Right hindlimb (tissue), 1 donor: ENCODE measurements at places on chromosomes 2 and 18.

DNA sequence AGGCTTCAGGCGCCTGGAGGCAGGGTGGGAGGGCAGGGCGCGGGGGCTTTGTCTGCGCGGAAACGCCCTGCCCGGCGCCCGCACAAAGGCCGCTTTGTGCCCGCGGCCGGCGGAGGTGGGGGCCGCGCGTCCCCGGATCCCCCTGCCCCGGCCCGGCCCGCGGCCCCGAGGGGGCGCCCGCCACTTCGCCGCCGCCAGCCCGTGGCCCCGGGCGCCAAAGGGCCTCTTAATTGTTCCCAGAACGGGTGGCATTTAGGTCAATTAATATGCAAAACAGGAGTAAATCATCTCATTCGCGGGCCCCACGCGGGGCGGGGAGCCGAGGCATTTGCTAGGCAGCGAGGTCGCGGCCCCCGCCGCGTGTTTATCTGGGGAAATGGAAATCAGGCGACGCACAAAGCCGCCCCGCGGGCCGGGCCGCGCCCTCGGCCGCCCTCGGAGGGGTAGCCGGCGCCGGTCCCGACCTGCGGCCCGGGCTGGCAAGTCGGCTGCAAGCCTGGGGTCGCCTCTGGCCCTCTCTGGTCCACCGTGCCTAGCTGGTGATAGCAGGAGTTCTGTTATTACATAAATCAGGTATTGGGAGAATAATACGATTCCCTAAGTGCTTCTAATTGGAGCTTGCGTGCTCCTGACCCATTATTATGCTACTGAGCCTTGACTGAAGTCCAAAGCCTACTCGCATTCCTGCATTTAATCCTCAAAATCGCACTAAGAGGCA is 148.2 kb upstream of the GLI2 start:
- DNase-seq = no peak

DNA sequence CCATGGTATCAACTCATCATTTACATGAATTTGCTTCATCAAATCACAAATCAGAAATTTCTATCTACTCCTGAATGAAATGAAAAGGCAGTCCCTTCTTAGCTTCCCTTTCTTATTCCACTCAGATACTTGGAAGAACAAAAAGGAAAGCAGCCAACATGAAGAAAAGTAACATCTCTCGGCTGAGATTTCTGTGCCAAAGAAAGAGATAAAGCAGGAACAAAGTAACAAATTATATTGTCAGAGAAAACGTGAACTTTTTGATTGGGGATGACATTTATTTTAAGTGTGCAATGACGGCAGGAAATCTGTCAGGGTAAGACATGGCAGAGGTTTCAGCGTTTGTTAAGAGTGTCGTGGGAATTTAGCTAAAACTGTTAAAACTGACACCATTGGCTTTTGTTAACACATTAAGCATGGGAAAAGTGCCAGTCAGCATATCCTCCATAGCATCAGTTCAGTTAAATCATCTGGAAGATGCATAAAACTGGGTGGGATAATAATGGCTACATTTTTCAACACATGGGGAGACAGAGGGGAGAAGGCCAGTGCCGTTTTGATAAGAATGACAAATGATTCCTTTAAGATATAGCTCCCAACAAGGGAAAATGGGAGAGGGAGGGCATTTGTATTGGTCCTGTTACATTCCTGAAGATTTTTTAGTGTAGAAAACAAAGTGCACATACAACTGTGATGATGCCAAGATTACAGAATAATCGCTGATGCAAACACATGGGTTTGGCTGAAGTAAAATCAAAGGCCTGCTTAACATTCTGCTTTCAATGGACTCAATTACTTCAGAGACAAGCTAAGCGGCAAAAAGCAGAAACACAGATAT is 211.6 kb downstream of the ZNF521 start:
- no peak for DNase-seq

DNA sequence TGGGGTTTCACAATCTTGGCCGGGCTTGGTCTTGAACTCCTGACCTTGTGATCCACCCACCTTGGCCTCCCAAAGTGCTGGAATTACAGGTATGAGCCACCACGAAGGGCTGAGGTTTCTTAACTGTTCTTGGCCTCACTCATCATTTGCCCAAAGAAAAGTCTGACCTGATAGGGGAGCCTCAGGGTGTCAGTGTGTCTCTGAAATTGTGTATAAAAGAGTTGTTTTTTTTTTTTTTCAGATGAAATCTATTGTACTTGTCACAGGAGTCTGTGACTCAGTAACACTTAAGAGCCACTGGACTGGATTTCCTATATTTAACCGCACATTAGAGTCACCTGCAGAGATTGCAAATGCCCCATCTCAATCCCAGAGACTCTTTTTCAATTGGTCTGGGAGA is 16.9 kb downstream of the PMAIP1 start:
- no peak for DNase-seq

DNA sequence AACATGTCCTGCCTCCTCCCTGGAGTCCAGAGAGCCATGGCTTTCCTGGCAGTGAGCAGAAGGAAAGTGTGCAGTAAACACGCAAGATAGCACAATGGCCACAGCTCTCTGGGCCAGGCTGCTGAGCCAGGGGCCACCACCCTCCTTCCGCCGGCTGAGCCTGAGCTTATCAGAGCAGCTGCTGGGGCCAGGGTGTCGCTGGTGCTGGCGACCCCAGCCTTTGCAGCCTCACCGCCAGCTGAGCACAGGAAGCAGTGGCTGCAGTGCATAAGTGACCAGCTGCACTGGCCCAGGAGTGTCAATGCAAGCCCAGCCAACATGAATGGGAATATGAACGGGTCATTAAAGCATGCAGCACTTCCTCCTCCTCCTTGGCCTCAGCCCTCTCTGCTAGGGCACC is 172.0 kb downstream of the ZFP36L2 start:
- DNase-seq = peak; percentile 53

- no peak for DNase-seq
These were observed 67.4 kb downstream of the HS1BP3 start for GRCh38 chr2:20583425-20583881.

GRCh38 chr18:66867653-66868052 is 263.8 kb upstream of the CDH19 start:
- no peak for DNase-seq

DNA sequence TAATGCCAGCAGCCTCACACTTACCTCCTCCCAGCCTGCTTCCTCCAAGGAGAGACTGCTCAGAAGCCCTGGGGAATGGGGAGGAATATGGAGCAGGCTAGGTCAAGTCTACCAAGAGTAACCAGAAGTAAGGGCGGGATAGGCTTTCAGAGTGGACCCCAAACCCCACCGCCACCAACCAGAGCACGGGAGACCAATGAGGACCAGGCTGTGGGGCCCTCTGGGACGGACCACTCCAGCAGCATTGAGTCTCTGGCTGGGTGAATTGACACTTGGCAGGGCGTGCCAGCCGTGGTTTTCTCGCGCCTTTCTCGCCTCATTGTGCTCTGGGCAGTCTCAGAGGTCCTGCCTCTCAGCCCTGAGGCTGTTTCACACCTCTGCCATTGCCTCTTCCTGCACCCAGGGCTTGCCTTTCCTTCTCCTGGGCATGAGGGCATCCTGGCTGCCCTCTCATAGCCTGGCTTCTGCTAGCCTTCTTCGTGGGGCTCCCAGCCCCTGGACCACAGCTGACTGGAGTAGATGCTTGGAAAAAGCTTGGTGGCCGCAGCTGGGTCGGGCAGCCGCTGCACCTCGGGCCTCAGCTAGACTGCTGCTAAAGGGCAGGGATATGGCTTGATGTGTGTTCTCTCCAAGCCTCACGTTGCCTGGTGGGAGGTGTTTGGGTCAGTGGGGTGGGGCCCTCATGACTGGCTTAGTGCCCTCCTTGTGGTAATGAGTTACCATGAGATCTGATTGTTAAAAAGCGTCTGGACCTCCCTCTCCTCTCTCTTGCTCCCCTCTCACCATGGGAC is 40.5 kb upstream of the HS6ST1 start:
- no peak for DNase-seq

DNA sequence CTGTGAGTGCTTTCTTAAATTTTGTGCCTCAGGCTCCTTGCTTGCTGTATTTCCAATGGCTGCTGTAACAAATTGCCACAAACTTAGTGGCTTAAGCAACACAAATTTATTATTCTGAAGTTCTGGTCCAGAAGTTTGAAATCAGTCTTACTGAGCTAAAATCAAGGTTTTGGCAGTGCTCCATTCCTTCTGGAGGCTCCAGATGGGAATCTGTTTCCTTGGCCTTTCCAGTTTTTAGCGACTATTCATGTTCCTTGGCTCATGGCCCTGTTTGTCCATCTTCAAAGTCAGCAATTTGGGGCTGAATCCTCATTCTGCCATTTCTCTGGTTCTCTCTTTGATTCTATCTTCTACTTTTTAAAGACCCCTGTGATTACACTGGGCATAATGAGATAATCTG is 31.8 kb downstream of the STRADB start:
- DNase-seq = no peak

GRCh38 chr2:104432401-104432800 is 421.5 kb upstream of the POU3F3 start:
- DNase-seq = no peak

- no peak for DNase-seq
These were observed 45.5 kb downstream of the MYO7B start for GRCh38 chr2:127581050-127581345.

DNA sequence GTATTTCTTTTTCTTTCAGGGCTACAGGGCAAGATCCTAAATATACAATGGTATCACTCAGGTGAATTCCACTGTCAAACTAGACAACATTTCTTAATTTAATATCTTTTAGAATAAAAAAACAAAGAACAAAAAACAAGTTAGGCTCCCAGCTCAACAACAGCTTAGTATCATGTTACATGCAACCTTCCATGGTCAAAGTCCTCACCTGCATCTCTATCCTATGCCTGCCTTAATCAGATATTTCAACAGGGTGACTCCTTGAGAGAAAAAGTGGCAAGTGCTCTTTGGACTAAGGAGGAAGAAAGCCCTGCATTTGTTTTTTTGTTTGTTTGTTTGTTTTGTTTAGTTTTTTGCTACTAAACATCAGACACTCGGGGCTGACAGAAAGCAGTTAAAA is 50.2 kb downstream of the WDFY1 start:
- no peak for DNase-seq

DNA sequence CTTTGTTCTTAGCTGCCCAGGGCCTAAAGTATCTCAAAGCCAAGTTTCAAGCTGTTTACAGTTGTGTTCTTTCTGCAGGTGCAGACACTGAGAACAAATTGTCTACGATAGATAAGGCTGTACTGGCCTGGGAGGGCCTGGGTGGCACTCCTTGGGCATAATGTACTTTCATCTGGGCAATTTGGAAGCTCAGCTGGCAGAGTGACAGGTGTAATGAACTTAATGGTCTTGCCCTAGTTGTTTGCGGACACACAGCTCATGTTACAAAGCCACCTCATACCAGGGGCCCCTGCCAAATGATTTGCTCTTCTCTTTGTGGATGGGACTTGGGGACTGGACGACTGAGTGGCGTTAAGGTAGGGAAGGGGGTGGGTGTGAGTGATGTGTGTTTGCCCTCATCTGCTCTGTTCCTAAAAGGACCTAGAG is 4.3 kb downstream of the LDLRAD4 start:
- DNase-seq = no peak

DNA sequence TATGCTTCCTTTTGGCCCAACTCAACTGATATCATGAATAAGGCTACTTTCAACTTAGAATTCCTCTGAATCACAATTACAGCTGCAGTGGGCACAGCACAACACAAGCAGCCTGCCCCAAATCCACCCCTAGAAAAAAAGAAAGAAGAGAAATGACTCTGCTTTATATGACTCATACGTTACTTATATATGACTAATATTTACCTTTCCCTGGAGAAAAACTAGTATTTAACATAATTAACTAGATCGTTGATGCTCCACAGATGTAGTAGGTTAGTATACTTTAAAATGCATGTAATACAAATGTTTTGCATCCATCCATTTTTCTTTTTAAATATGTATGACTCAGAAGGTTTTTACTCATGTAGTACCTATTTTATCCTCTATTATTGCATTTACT is 133.3 kb upstream of the UNC80 start:
- no peak for DNase-seq

- no peak for DNase-seq
These were observed 19.6 kb downstream of the DHX57 start for GRCh38 chr2:38856165-38856564.

GRCh38 chr18:7230626-7231349 is at the start of gene LRRC30:
LRRC30 (plus strand) TSS chr18:7231089; CDS start chr18:7231139, 50 bp downstream.
- DNase-seq = peak; percentile 64

DNA sequence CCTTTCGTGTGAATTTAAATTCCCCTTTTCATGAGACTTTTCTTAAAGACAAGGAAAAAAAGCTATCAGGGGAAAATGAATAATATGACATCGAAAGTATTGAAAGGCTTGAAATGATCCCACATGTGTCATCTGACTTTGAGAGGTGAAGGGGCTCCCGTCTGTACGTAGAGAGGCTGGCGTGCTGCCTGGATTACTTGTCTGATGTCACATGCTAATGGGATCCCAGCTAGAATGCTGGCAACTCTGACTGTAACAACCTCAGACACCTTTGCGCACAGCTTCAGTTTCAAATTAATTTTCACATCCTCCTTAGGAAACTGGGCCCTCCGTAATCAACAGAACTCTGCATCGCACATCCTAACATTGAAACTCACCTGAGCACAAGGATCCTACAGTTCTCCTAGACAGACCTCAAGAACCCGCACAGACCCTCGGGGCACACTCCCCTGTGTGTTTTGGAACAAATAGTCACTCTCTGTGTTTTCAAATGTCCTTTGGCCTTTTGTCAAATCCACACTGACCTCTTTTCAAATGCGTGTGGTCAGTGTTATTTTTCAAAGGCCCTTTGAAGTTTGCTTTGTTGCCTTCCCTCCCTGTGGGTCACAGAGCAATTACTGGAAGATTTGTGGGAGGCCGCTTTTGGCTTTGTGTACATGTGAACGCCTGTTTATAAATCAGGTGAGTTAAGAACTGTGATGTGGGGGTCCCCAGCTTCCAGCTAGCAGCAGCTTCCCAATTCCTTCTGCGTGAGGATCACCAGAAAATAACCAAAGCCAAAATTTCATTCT is 65.9 kb downstream of the IL1R2 start:
- peak; percentile 41 for DNase-seq

- DNase-seq = no peak
These were observed 31.5 kb upstream of the SIX2 start for GRCh38 chr2:45040786-45041185.

GRCh38 chr2:100968146-100969145 is 33.6 kb upstream of the RPL31 start:
- no peak for DNase-seq

DNA sequence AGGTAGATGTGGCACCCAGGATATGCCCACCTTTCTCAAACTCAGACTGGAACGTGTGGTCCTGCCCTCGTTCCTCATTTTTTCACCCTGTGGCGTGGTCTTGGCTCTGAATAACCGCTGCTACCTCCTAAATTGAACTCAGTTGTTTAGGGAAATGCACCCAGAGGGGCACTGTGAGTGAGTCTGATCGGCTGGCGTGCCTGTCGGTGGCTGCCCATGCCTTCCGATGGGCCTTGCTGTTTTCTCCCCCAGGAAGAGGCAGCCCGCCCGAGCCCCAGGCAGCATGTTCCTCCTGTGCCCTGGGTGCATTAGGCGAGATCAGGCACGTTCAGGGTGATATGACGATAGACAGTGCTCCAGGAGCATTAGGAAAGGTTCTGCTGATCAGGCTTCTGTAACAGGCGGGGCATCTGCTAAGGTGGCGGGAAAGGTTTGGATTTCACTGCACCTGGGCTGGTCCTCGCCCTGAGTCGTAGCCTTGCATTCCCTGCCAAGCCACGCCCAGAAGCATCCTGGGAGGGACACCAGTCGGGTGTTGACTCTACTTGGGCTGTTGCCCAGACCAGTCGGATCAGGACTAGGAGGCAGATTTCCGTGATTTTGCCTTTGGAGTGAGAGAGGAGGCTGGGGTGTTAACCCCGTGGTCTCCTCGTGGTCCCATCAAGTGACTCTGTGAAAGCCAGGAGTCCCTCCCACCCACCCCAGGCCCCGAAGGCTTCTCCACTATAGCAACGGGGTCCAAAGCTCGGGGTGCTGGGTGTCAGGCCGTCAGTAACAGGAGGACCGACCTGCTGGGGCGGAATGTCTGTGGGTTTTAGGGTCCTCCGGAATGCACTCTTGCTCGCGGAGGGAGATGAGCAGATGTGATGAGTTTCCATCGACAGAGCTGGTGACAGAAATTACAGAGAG is 75.1 kb downstream of the SH3BP4 start:
- DNase-seq = no peak
